ENCODE measurements at places on chromosomes 16 and 17.

DNA sequence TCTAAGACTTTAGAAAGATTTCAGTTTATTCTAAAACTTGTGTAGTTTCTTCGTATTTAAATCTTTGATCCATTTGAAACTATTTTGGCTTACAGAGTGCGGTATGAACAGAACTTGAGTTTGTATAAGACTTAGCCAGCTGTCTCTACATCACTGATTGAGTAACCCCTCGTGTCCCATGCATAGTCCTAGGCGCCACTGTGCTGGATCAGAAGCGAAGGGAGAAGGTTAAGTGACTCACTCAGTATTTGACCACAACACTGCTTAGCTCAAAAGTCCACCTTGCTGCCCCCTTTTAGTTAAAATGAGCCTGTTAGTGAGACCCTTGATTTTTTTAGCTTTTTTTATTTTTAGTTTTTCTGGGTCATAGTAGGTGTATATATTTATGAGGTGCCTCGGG lies 28.4 kb downstream of the CD300LB start:
- no peak for DNase-seq

DNA sequence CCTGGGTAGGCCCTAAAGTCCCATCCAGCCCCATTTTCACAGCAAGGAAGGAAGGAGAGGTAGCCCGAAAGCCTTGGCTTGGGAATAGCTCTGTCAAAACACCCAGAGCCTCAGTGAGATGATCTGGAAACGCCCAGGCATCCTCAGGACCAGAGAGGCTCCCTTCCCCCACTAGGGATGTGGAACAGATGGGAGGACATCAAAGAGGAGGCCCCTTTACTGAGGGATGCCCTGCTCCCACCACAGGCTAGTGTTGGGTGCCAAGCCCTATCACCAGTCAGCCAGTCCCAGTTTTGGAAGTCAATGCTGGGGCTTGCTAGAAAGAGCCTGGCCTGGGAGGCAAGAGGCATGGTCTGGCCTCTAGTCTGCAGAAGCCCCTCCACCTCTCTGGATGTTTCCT lies 4.7 kb downstream of the TPPP3 start:
- no peak for DNase-seq

DNA sequence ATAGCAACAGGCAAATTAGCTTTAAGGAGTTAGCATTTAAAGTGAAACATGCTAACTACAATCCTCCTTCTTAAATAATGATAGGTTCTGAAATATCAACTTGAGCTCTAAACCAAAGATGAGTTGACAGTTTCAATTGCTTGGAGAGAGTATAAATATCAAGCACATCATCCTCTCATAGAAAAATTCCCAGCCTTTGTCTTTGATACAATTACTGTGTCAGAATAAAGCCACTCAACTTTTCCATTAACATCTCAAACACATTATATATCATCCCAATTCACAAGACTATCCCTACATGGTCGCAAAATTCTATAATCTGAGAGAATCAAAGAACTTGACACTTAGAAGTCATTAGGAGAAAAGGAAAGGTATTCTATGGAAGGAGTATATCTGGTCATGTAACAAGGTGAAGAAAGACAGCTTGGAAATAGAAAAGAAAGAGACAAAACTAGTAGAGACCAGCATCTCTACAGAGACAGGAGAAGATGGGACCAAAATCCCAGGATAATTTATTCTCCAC lies 189.8 kb downstream of the CEP112 start:
- no peak for DNase-seq

DNA sequence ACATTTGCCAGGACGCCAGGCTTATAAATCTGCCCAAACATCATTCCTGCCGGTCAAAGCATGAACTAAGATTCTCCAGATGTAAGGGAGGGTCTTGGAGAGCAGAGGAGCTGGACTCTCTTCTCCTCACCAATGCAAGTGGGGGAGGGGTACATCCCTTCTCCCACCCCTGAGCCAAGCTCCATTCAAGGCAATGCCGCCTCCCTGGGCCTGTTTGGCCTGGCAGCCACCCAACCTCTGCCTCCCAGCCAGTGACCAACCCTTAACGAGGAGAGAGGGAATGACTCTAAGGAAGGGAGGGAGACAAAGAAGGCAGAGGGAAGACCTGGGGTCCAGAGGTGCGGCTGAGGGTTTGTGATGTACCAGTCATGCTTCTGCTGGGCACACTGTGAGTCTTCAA lies 13.8 kb downstream of the C17orf50 start:
- DNase-seq = no peak

DNA sequence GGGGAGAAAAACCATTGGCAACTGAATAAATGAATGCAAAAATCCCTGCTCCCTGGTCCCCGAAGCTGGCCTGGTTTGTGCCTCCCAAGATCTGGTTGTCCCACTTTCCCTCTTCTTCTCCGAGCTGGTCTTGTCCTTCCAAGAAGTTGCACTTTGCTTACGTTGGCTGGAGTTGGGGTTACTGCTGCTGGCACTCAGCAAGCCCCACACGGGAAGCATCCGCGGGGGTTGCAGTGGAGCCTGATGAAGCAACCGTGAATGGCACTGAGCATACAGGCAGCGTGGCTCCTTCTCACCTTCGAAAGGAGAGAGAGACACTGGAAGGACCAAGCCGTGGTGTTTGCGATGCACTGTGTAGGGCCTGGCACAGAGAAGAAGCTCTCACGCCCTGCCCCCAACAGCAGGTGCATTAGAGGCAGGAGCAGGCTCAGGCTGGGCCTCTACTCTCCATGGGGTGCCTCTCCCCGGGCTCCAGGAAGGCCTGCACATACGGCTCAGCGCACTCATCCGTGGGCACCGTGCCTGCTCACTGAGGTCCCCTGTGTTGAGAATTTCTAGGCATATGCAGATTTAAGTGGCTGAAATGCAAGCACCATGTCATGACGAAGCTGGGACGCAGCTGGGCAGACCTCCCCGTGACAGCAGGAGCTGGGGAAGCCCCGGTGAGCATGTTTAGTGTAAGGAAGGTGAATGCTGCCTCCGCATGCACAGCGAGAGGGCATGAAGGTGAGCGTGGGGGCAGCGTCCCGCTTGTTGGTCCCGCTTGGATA lies 12.1 kb downstream of the CA5A start:
- DNase-seq = no peak
